ENCODE measurements at places on chromosomes 11 and 22.

- no peak for DNase-seq
Observed at GRCh38 chr11:117933475-117933874, 4.3 kb upstream of the TMPRSS13 start.

DNA sequence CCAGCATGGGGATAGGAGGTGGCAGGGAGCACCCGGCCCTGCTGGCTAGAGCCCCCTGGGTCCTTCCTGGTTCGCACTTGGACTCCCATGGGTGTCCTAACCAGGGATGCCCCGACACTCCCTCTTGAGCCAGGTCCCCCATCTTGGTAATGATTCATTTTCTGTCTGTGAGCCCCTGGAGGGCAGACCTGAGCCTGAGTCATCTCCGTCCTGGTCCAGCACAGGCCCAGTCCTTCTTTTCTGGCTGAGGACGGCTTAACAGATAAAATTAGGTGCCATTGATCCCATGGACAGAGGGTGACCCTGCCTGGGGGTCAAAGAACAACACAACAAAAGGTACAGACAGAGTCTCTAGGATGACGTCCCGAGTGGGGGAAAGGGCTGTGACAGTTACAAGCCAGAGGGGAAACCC is 3.5 kb downstream of the RHOD start:
- no peak for DNase-seq

DNA sequence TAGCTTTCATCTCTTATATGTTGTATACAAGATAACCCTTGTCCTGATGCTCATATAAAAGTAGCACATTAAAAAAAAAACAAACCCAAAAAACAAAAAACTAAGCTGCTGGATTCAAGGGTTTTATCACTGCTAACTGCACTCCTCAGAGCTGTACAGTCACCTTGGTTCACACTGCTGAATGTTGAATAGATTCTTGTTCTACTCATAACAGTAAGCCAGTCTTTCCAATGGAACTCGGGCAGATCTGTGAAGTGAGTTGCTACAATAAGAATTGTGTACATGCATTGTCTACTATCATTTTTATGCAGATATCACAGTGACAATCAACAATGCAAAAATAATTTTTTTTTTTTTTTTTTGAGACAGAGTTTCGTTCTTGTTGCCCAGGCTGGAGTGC is 4.7 kb downstream of the HARBI1 start:
- no peak for DNase-seq

- DNase-seq: peak; percentile 57
Observed at GRCh38 chr22:45905924-45906865, 70.8 kb downstream of the WNT7B start.

- DNase-seq: peak; percentile 31
Observed at GRCh38 chr11:86291466-86292262, 10.4 kb upstream of the HIKESHI start.

GRCh38 chr22:19855504-19856409 is 1.1 kb upstream of the GNB1L start:
- DNase-seq: peak; percentile 68

DNA sequence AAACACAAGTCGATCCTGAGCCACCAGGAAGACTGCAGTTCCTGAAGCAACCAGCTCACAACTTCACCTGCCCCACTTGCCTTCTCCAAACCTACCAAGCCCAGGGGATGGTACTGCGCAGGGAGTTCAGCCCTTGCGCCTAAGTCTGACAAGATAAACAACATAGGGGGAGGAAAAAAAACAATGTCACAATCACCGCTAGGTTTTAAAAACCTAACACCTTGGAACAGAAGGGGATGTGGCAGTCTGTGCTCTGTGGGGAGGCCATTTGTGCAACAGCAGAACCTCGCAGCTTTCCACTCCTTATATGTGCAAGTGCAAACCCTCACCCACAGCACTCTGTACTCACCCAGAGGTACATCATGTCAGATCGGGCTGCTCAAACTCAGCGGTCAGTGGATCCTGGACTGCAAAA is 134.2 kb downstream of the RBFOX2 start:
- DNase-seq: no peak

DNA sequence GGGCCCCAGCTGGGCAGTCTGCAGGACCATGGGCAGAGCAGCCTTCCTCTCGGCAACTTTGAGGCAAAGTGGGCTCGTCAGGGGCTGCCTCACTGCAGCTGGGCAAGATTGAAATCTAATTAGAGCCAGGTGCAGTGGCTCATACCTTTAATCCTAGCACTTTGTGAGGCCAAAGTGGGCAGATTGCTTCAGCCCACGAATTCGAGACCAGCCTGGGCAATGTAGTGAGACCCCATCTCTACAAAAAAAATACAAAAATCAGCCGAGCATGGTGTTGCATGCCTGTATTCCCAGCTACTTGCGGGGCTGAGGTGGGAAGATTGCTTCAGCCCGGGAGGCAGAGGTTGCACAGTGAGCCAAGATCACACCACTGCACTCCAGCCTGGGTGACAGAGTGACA is 34.2 kb downstream of the ARHGAP8 start:
- DNase-seq: no peak

DNA sequence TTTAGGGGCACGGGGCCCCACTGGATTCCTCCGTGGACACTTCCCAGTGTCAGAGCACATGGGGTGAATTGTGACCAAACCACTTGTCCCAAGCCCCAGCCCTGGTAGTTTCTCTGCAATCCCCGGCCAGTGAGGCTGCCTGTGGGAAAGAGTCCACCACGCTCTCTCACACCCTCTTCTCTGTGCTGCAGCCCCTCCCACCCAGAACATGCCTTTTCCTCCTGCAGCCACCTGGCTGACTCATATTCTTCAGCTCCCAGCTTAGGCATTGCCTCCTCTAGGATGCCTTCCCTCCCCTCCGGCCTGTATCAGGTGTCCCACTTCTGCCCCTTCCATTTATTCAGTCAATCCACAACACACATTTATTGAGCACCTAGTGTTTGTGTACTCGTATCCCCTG is 5.4 kb upstream of the RPS6KB2 start:
- DNase-seq: no peak

- DNase-seq: no peak
Observed at GRCh38 chr11:7540830-7541555, 27.2 kb downstream of the PPFIBP2 start.

DNA sequence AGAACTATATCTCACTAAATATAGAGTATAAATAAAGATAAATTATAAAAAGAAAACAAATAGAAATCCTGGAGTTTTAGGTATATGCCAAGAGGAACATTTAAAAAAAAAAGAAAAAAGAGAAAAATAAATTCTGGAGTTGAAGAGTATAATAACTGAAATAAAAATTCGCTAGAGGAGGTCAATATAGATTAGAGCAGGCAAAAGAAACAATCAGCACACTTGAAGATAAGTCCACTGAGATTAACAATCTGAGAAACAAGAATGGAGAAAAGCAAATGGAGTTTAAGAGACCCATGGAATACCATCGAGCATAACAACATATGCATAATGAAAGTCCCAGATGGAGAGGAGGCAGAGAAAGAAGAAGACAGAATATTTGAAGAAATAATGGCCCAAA is 14.3 kb upstream of the BEST1 start:
- no peak for DNase-seq

- DNase-seq: no peak
Observed at GRCh38 chr11:18144243-18144642, 11.9 kb downstream of the MRGPRX3 start.

GRCh38 chr22:47063606-47064005 is 301.2 kb downstream of the TBC1D22A start:
- no peak for DNase-seq

GRCh38 chr11:115939731-115940421 is 435.7 kb upstream of the CADM1 start:
- DNase-seq: no peak

- DNase-seq: no peak
Observed at GRCh38 chr11:17013548-17014320, 480 bp downstream of the PLEKHA7 start.

DNA sequence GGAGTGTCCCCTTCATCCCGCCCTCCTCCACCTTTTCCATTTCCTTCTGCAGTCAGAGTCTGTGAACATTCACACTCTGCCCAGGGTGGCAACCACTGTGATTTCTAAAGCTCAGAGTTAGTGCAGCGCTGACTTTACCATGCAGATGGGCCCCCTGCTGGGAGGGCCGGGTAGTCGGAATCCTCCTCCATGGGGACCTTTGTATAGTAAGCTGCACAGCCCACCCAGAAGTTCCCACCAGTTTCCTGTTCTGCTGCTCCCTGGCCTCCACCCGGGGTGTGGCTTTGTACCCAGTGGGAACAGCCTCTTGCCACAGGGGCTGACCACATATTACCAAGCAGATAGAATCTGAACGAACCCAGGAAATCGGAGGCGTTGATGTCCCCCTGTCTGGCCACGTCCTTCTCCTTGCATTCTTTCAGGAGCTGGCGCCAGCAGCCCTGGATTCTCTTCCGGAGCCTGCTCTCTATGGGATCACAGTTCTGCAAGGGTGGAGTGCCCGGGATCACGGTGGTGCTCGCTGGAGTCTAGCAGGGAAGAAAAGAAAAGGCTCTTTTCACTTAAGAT is 125.3 kb downstream of the MPPED1 start:
- DNase-seq: no peak

DNA sequence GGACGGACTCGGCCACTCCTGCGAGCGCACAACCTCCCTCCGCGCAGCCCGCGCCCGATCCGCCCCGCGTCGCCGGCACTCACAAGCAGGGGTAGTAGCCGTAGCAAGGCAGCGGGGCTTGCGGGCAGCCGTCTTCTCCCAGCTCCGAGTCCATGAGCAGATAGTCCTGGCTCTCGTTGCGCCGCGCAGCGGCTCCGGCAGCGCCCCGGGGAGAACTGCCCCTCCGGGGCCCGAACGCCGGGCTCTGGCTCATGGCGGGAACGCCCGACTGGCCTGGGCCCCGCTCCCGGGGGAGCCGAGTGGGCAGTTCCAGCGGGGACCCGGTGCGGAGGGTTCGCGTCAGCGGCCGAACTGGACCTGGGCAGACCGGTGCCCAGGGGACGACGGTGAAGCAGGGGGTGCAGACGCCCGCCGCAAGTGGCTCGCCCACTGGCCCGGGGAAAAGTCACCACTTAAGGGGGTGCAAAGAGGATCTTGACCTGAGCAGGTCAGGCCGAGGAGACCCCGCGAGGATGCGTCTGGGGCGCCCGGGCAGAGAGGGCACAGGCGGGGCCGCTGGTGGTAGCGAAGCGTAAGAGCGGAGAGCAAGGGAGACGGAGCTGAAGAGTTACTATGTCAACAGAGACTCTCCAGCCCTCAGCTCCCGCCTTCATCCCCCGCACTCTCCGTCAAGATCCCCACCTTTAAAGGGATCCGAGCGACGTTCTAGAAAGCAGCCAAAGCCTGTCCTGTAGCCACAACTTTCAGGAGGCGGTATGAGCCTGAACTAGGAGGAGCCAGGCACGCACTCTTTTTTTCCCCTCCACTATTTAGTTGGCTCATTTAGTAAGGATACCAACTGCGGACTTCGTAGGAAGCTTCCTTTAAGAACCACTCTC is at the start of gene TRPC6:
Gene TRPC6, minus strand, starts transcription at position 757 of the 878 bp plus-strand sequence. Its CDS starts 504 bp downstream, at position 253.
- DNase-seq: peak; percentile 41

All from MG63 (cell line).